ENCODE measurements at places on chromosomes 6 and 20.

DNA sequence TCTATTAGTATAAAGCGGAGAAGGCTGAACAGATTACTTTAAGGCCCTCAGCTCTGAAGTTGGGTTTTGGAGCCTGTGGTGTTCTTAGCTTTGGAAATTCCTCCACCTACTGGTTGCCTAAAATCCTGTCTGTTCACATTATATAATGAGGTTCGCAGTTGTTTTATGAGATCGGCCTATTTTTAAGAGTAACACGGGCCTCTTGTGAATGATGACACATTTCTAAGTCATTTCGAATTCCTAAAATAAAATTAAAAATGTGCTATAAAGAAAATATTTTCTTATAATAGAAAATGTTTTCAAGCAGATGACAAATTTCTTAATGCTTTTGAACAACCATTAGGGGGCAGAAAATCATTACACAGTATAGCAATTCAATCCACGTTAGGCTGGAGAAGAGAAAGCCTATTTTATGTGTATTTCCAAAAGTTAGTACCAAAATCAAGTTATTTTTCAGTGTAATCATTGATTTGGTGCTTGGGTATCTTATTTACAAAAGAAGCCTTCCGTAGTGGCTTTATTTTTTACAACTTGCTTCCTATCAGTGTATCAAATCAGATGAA, 15.8 kb upstream of the FAM8A1 start:
- no peak overlapping the region for H3K27ac ChIP-seq
- no peaks in the 10 kb centered on the region for H3K36me3 ChIP-seq
- no peak for DNase-seq
- H3K27me3 ChIP-seq: peaks cover 2% of the 10 kb centered on the region
- no peak overlapping the region for H3K4me3 ChIP-seq

GRCh38 chr6:87540539-87540938, 49.2 kb downstream of the RARS2 start:
- H3K27ac ChIP-seq: no peak overlapping the region
- no peaks in the 10 kb centered on the region for H3K27me3 ChIP-seq
- no peaks in the 10 kb centered on the region for H3K4me1 ChIP-seq
- H3K36me3 ChIP-seq: peaks cover 38% of the 10 kb centered on the region
- no peak overlapping the region for H3K4me3 ChIP-seq
- DNase-seq: no peak

DNA sequence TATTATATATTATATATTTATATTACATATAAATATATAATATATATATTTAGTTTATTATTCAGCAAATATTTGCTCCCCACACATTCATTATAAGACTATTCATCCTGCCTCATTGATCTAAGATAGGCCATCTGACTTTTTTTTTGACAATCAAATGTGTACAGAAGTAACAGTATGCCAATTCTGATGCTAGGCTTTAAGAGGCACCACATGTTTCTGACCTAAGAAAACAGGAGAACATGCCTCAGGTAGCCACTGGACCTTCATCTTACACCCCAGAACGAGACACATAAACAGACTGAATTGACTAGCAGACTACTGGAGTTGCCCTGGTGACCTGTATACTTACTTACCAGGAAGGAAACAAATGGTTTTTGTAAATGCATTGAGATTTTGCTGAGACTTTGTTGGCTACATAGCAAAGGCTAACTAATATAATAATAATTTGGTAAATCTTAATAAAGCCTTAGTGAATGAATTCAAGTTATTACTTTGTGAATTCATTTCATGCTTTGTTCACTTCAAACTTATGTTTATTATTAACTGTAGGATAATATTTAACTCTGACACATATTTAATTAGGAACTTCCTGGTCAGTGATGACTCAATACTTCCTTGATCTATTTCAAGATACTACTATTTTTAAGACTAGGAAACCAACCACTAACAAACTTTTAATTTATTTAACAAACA, 13.4 kb upstream of the MYO6 start:
- H3K27ac ChIP-seq: no peak overlapping the region
- DNase-seq: no peak
- H3K4me3 ChIP-seq: no peak overlapping the region
- H3K4me1 ChIP-seq: no peaks in the 10 kb centered on the region

GRCh38 chr6:119612176-119612891, 262.8 kb upstream of the MAN1A1 start:
- no peak overlapping the region for H3K4me3 ChIP-seq
- DNase-seq: no peak
- no peaks in the 10 kb centered on the region for H3K36me3 ChIP-seq
- H3K4me1 ChIP-seq: no peaks in the 10 kb centered on the region
- no peaks in the 10 kb centered on the region for H3K27me3 ChIP-seq

DNA sequence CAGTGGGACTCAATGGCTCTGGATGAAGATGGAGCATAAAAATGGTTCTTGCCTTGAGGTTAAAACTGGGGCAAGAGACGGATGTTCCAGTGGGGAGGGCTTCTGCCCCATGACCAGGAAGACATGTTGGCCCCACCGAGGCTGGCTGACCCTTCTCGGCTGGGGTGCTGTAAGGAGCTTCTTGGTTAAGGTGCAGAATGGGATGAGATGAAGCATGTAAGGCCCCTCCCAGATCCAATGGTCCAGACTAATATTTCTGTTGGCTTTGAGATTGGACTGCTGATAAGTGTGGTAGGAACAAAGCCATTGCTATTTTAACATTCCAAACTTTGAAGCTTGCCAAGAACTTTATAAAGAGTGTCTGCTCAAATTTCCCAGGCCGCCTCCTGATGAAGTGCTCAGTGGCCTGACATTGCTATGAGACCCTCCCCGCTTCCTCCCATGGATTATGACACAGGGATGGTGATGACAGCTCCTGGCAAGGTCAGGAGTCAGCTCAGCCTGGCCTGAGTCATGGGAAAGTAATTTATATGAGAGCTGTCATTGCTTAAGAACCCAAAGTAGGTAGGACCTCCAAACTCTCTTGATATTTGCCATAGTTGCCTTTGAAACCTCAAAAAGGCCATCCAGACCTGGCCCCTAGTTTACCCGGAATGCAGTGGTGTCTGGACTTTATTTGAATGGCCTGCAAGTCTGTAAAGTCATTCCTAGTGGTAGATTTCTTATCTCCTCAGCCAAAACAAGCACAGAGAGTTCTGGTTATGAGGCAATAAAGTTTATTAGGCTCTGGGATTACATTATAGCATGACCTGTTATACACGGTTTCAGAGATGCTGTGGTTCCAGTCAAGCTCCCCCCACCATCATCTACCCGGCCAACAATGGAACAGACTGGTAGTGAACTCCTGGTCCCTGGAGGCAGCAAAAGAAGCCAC, 55.2 kb downstream of the TGM2 start:
- no peaks in the 10 kb centered on the region for H3K36me3 ChIP-seq
- no peaks in the 10 kb centered on the region for H3K27me3 ChIP-seq
- no peak for DNase-seq

DNA sequence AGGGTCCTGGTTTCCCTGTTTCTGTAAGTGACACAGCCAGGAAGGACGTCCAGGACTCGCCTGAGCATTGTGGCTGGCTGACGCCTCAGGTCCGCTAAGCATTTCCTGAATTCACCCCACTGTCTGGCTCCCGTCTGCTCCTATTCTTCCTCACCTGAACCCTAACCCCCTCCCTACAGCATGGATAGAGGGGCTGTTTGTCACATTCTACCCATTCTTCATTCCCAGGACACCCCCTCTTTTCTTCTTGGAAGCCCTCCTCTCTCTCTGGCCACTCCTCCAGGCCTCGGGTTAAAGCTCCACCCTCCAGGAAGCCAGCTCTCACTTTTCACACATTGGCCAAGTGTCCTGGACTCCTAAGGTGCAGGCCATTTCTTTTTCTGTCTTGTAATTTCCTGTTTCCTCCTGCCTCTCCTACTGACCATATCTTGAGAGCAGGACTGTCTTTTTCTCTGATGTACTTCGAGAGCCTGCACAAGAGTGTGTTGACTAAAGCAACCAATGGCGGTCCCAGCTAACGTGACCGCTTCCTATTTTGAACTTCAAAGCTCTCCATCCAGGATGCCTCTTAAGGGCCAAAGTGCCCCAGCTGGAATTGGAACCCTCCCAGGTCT, 24.2 kb upstream of the MYMX start:
- no peaks in the 10 kb centered on the region for H3K36me3 ChIP-seq
- no peak overlapping the region for H3K27ac ChIP-seq
- no peak overlapping the region for H3K4me3 ChIP-seq
- no peak for DNase-seq
- peaks cover 9% of the 10 kb centered on the region for H3K4me1 ChIP-seq

DNA sequence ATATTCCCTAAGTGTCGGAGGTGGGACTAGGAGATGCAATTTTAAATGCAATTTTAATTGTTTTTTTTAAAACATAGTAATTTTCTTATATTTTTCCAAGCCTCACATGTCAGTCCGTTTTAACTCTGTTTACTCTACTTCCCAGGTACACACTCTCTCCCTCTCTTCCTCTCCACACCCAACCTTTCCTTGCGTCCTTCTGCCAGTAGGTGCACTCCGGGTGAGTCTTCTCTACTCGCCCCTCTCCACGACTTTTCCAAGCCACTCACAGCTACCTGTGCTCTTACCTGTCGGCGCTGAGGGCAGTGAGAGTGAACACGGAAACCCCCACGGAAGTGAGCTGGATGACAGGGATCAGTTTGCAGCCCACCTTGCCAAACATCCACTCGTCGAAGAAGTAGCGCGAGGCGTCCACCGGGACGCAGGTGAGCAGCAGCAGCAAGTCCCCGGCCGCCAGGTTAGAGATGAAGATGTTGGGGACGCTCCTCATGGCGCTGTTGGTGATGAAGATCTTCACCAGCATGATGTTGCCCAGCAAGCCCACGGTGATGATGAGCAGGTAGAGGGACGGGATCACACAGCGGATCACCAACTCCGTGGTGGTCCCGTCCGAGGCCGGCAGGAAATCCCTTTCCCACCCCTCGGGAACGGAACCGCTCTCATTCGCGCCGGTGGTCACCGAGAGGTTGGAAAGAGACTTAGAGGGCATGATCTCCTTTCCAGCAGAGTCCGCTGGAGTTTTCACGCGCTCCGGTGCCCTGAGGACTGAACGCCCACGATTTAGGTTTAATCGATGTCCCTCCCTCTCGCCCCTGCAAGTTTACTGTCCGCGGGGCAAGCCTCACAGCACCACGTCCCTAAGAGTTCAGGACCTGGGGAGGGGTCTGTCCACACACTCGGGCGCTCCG, 44.5 kb upstream of the GJE1 start:
- peaks cover 17% of the 10 kb centered on the region for H3K27me3 ChIP-seq
- no peak overlapping the region for H3K4me3 ChIP-seq
- no peak overlapping the region for H3K27ac ChIP-seq
- H3K36me3 ChIP-seq: no peaks in the 10 kb centered on the region
- H3K4me1 ChIP-seq: no peaks in the 10 kb centered on the region

GRCh38 chr6:156857573-156857972, 80.4 kb downstream of the ARID1B start:
- H3K27me3 ChIP-seq: no peaks in the 10 kb centered on the region
- no peak for DNase-seq

- peaks cover 24% of the 10 kb centered on the region for H3K4me1 ChIP-seq
- no peaks in the 10 kb centered on the region for H3K36me3 ChIP-seq
- H3K27ac ChIP-seq: peak overlapping the region; percentile 64
- DNase-seq: peak; percentile 49
- H3K27me3 ChIP-seq: no peaks in the 10 kb centered on the region
These were observed 146.5 kb downstream of the ZDHHC14 start for GRCh38 chr6:157527471-157527907.

DNA sequence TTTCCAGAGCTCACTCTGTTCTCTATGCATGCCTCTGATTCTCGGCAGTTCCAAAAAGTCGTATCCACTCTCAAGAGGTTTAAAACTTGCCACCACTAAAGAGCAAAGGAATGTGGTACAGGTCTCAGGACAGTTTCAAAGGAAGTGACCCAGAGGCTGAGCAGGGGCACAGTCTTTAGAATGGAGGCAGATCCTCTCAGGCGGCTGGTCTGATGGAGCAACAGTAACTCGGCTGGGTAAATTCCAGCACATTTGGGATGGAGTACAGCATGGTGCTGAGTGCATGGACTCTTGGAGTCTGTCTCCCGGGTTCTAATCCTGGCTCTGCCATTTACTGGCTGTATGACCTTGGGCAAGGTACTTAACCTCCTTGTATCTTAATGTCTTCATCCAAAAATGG, 88.1 kb upstream of the BACH2 start:
- H3K4me3 ChIP-seq: no peak overlapping the region
- H3K27ac ChIP-seq: no peak overlapping the region
- H3K27me3 ChIP-seq: no peaks in the 10 kb centered on the region
- H3K4me1 ChIP-seq: peaks cover 8% of the 10 kb centered on the region
- H3K36me3 ChIP-seq: no peaks in the 10 kb centered on the region
- DNase-seq: no peak

- H3K4me3 ChIP-seq: no peak overlapping the region
- H3K27me3 ChIP-seq: peaks cover 4% of the 10 kb centered on the region
- no peaks in the 10 kb centered on the region for H3K36me3 ChIP-seq
- no peak for DNase-seq
These were observed 344.6 kb upstream of the ARID1B start for GRCh38 chr6:156432543-156432942.

DNA sequence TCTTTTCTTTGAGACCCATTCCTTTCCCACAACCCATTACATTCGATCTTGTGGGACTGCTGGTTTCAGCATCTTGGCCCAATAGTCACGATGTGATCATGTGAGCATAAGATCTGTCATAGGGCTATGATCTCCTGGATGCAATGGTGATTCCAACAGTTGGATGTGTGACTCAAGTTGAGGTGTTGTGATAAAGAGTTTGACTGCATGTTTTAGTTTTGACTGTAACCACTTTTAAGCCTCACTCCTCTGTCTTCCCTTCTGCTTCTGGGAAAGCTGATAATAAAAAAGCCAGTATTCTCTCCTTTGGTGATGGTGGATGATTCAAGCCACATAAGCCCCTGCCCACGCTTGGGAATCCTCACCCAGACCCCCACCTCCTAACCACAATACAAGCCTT, 117.0 kb upstream of the ASCC3 start:
- H3K4me1 ChIP-seq: no peaks in the 10 kb centered on the region
- H3K27ac ChIP-seq: no peak overlapping the region
- no peak for DNase-seq
- H3K27me3 ChIP-seq: no peaks in the 10 kb centered on the region
- no peak overlapping the region for H3K4me3 ChIP-seq
- H3K36me3 ChIP-seq: no peaks in the 10 kb centered on the region

DNA sequence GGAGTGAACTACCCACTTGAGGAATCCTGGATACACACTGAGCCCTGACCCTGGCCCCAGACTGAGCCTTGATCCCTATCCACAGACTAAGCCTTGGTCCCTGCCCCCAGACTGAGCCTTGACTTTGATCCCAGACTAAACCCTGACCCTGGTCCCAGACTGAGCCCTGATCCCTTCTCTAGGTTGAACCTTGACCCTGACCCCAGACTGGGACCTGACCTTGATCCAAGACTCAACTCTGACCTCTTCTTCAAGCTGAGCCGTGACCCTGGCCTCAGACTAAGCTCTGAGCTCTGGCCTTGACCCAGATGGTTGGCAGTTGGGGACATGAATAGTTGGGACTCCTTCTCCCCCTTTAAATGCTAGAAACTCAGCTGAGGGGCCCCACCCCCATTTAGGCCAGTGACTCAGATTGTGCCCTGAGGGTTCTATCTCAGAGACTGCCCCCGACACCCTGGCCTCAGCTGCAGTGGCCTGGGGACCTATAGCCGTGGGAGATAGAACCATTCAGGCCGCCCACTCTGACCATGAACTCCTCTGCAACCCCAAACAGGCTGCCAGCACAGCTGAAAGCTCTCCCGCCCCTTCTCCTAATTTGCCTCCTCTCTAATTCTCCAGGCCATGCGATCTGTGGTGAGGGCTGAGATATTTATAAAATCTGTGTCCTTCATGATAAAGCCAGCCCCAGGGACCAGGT, 84.7 kb downstream of the DLGAP4 start:
- no peaks in the 10 kb centered on the region for H3K36me3 ChIP-seq
- H3K27ac ChIP-seq: no peak overlapping the region
- no peaks in the 10 kb centered on the region for H3K27me3 ChIP-seq
- H3K4me1 ChIP-seq: no peaks in the 10 kb centered on the region

- H3K36me3 ChIP-seq: no peaks in the 10 kb centered on the region
- no peak overlapping the region for H3K4me3 ChIP-seq
- DNase-seq: no peak
These were observed 19.8 kb downstream of the PTK7 start for GRCh38 chr6:43095939-43096338.

Data from natural killer cell (primary cell).